ENCODE measurements at places on chromosomes 13 and 19.

- DNase-seq, result no peak
Observed at GRCh38 chr13:113322043-113322461, 25.0 kb downstream of the LAMP1 start.

DNA sequence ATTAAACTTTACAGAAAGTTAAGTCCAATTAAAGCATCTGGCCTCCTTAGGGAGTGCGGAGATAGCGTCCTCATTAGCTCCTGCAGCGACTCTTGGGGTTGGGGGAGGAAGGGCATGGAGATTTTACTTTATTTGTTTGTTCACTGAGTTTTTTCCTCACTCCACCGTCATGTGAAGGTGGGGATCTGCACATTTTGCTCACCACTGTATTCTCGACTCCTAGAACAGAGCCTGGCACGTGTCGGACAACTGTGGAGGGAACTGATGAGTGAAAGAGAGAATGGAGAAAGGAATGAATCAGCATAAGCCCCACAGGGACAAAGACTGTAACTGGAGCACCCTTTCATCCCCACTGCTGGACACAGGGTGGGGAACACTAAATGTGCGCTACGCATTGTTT is 205.1 kb upstream of the TSHZ3 start:
- no peak for DNase-seq

- peak; percentile 82 for DNase-seq
Observed at GRCh38 chr19:37007587-37008220, 70.5 kb upstream of the ZNF420 start.

DNA sequence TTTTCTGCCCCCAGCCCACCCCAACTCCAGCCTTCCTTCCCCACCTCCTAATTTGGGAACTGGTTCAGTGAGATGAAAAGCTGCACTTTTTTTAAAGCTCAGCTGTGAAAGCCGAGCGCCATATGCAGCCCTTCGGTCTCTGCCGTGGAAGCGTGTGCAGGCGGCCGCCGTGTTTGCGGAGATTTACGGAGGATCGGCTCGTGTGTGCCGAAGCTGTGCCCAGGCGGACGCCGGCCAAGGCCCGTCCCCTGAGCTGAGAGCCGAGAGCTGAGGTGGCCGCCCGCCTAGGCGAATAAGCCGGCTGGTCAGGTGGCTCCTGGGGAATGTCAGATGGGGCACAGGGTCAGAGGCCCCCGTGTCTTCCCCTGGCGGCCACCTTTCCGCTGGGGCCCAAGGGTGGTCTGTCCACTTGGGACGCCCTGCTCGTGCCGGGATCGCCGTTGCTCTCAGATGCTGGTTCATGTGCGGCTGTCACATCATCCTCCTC is 78.7 kb downstream of the ZNF536 start:
- no peak for DNase-seq

DNA sequence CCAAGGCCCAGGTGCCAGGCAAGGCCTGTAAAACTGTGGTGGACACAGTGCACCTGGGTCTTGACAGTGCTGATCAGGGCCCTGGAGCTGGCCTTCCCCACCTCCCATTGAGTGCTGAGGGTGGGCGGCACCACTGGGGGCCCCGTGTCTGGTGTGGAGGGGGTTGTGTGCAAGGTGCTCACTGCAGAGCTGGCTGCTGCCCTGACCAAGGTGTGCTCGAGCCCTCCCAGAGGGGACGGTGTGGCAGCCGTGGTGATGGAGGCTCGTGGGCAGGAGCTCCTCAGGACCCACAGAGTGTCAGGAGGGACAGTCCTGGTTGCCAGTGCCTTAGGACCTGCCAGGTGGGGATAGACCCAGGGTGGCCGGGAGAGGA is 23.0 kb downstream of the ATP4B start:
- DNase-seq, result no peak

GRCh38 chr19:39307822-39308530 is 11.8 kb downstream of the IFNL1 start:
- DNase-seq, result no peak

GRCh38 chr19:4969772-4970531 is 1.0 kb downstream of the KDM4B start:
- DNase-seq, result no peak

GRCh38 chr13:38024431-38024830 is 154.9 kb upstream of the TRPC4 start:
- no peak for DNase-seq

GRCh38 chr19:12834976-12835757 is 788 bp upstream of the RTBDN start:
- peak; percentile 42 for DNase-seq

GRCh38 chr19:2969104-2969504 is 8.3 kb upstream of the TLE6 start:
- DNase-seq, result peak; percentile 96

DNA sequence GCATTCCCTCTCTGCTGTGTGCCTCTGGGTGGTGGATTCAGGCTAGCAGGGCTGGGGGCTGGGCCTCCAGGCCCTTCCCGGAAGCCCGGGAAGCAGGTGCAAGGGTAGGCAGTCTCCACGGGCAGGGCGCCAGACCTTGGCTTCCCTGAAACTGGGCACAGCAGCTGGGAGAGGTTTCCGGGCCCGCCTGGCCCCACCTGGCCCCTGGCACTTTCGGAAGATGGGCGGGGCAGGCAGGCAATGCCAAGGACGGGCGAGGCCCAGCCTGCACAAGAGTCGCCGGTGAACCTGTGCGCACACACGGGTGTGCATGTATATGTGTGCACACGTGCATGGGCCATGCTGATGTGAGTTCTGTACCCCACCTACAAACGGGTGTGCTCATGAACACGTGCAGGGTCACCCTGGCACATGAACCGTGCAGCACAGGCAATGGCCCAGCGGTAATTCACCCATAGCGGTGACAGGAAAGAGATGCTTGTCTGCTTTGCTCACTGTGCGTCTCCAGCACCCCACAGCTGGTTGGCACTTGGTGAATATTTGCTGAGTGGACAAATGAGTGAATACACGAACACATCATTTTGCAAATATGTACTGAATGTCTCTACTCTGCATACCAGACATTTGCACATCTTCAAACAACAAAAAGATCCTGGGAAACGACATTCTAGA is 15.3 kb downstream of the GADD45B start:
- DNase-seq, result peak; percentile 84

- DNase-seq, result no peak
Observed at GRCh38 chr13:48096670-48097069, 1.8 kb upstream of the MED4 start.

- no peak for DNase-seq
Observed at GRCh38 chr19:2097203-2097885, 629 bp downstream of the IZUMO4 start.

DNA sequence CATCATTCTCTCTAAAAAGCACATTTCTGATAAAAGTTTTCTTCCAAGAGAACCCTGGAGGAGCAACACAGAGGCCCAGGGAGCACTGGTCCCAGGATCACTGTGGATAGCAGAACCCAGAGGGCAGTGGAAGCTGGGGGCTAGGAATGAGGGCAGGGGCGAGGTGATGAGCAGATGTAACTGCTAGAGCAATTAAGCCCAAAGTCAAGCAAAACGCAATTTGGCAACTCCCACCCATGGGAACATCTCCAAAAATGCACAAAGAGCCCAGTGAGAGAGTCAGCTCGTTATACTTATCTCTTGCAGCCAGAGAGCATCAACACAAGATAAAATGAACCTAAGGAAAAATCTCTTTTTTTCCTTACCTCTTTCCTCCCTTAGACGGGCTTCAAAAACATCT is 284.2 kb downstream of the TBC1D4 start:
- no peak for DNase-seq

DNA sequence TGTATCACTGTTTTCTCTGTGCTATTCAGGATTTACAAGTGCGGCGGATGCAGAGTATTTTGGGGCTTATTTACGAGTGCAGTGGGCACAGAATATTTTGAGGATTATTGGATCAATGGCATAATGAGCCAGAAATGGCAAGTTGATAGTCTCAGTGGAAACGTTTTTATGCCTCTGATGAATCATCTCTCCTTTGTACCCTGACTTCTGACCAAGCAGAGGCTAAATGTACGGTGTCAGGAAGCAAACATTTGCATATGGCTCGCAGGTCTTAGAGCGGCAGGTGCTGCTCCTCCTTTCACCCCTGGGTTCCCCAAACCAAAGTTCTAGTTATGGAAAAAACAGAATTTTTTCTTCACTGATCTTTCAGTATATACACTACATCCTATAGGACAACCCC is 94.5 kb downstream of the LIG4 start:
- DNase-seq, result no peak

GRCh38 chr19:13841962-13842290 is 35.0 kb upstream of the NANOS3 start:
- DNase-seq, result no peak

GRCh38 chr13:40189898-40190630 is 476.4 kb downstream of the FOXO1 start:
- no peak for DNase-seq

DNA sequence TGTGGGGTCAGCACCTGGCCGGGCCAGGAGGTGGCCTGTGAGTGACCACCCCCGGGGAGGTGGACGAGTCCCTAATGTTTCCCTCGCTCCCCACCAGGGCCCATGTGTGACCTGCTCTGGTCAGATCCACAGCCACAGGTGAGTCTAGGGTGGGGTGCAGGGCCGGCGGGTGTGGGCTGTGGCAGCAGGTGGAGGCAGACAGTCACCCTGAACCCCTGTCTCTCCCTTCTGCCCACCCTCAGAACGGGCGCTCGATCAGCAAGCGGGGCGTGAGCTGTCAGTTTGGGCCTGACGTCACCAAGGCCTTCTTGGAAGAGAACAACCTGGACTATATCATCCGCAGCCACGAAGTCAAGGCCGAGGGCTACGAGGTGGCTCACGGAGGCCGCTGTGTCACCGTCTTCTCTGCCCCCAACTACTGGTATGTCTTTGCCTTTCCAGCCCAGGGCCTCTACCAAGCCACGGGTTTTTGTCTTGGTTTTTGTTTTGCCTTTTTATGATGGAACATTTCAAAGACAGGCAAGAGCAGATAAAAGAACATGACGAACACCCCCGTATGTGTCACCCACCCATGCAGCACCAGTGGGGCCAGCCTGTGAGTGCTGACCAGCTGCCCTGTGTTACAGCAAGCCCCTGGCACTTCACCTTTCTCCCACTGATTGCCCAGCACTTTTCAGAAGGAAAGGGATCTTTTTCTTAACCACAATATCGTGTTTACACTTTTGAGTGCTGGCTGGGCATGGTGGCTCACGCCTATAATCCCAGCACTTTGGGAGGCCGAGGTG is 24.9 kb downstream of the CCDC8 start:
- DNase-seq, result no peak

DNA sequence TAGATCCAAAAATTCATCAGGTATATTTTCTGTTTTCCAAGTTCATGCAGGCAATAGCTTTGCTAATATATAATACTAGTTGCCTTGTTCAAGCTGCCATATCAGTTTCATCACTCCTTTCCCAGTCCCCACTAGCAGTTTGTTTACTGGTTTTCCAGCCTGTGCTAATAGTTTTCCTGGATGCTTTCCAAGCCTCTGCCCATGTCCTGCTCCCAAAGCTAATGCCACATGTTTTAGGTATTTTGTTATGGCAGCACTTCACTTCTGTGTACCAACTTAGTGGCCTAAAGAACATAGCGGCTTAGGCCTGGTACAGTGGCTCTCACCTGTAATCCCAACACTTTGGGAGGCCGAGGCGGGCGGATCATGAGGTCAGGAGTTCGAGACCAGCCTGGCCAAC is 28.1 kb upstream of the ZNF527 start:
- no peak for DNase-seq

DNA sequence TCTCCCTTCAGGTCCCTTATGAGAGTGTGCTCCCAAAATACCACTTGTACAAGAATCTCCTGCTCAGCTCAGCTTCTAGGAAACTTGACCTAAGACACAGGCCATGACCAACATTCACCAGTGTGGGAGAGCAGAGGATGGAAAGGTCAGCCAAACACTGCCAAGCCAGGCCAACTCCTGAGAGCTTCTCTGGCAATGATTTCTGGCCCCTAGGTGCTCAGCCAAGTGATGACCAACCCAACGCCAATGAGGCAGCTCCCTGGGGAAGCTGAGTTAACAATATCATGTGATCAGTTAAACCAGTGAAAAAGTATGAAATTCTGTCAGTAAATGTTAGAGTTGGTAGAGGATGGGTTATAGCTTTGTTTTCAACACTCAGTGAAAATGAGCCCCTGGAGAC is 49.1 kb upstream of the FLT1 start:
- DNase-seq, result no peak

GRCh38 chr19:31985001-31985605 is 360.3 kb upstream of the ZNF507 start:
- DNase-seq, result no peak

GRCh38 chr13:99346335-99347042 is 39.3 kb upstream of the GPR183 start:
- DNase-seq, result no peak

DNA sequence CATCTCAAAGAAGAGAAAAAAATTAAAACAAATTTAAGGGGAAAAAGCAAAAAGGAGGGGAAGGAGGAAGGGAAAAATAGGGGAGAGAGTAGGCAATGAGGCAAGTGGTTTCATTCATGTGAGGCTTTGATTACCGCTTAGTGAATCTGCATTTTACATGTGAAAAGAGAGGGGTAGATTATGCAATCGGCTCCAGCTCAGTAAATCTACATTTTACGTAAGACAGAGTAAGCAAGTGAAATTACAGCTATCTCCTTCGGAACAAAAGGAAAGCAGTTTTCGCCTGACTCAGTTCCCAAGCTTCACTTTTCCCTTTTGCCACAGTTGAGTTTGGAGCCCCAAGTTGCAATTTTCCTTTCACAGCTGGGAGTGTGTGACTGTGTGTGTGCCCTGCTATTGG is 16.0 kb upstream of the OLFM2 start:
- DNase-seq, result no peak

DNA sequence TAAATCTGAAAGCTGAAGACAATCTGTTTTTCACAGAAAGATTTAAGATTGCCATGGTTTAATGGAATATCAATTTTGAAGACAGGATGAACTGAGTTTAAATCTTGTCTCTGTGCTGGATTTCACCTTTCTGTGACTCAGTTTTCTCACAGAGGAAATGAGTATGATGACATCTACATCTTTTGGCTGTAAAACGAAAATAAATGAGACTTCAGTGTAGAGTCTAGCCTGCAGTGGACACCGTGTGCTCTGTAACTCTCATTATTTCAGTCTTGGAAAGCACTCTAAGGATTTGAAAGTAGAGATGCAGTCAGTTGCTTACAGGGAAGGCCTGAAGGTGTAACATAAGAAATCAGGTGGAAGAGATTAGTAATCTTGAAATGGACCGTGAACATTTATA is 150.4 kb downstream of the NALCN start:
- DNase-seq, result no peak

- DNase-seq, result no peak
Observed at GRCh38 chr13:29743201-29743786, 107.1 kb downstream of the UBL3 start.

- no peak for DNase-seq
Observed at GRCh38 chr13:94312511-94313216, 166.8 kb downstream of the DCT start.

GRCh38 chr13:94128430-94128829 is 351.1 kb downstream of the DCT start:
- no peak for DNase-seq

Measured in NCI-H2029 treated with DMSO at 0.1 percent for 48 hours (cell line).